ENCODE measurements at places on chromosomes 7 and 10.

GRCh38 chr7:2962865-2963264 lies 80.8 kb downstream of the CARD11 start:
- DNase-seq: no peak

GRCh38 chr10:122276611-122277208 lies 5.6 kb downstream of the BTBD16 start:
- no peak for DNase-seq

DNA sequence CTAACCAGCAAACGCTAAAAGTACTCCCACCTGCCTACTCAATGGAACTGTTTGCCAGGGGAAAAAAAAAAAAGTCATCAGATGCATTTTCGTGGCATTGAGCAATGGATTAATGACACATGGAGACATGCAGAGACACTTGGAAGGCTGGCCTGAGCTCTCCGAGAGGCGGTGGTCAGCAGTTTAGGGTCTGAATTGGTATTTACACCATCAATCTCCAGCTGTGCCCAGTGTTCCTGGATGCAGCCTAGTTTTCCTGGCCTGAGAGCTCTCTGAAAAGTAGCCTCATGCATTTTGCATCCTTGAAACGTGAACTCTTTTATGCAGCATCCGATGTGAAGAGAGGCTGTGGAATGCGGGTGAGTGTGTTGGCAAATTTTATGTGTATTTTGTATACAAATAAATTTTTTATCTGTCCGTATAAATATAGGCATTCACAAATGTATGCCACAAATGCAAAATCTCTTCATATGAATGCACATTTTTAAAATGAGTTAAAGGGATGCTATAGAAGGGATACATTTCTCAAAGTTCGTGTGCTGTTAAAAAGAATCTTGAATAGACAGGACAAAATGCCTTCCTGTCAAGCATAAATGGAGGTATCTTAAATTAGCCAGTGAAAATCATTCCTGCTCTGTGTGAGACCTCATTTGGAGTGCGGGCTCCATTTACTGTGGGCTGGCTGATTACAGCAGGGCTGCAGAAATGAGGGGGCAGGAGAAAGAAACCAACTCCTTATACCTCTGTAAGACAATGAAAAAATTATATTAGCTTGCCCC lies 137.7 kb upstream of the PFKP start:
- DNase-seq: no peak

DNA sequence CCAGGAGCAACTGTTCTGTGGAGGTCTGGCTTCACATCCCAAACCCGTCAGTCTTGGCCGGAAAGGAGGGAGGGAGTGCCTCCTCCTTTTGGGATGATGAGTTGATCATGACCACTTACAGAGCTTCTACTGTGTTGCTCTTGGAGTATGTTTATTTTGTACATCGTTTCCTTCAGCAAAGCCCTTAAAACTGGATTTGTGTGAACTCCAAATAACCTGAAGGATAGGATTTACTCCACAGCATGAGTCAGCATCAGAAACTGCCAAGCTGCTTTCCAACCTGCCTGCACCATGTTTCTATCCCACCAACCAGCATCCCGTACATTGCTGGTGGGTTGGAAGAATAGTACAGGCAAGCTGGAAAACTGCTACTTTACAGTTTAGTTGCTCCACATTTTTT lies 3.5 kb downstream of the CCDC201 start:
- no peak for DNase-seq

DNA sequence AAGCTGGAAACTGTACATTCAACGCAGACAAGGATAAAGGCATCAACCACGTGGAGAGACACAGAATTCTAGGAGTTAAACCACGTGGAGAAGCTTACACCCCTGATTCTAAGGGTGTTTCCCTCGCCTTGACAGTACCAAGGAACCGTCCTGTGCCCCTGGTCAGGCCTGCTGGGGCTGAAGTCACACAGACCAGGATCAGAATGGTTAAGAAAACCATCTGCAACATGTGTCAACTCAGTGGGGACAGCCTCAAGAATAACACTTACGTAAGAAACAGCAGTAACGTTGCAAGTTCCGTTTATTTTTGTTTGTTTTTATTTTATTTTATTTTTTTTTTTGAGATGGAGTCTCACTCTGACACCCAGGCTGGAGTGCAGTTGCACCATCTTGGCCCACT lies 55.6 kb downstream of the CHST15 start:
- DNase-seq: no peak

DNA sequence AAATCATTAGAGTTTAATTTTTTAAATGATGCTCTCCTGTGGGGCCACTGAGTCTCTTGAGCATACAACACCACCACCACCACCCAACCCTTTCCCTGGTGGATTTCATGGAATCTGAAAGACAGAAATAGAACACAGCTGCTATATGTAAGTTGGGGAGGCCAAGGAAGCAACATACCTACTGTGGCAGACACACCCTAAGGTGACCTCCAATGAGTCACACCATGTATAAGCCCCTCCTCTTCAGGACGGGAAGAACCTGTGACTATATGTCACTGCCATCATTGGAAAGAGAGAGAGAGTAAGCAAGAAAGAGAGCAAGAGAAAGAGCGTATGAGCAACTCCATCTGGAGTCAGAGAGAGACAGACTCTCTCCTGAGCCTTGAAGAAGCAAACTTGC lies 172.4 kb upstream of the NFE2L3 start:
- no peak for DNase-seq

GRCh38 chr10:95793401-95794045 lies 37.6 kb downstream of the ENTPD1 start:
- DNase-seq: no peak

- DNase-seq: no peak
Measured at GRCh38 chr10:122701652-122702051, 2.0 kb upstream of the C10orf120 start.

DNA sequence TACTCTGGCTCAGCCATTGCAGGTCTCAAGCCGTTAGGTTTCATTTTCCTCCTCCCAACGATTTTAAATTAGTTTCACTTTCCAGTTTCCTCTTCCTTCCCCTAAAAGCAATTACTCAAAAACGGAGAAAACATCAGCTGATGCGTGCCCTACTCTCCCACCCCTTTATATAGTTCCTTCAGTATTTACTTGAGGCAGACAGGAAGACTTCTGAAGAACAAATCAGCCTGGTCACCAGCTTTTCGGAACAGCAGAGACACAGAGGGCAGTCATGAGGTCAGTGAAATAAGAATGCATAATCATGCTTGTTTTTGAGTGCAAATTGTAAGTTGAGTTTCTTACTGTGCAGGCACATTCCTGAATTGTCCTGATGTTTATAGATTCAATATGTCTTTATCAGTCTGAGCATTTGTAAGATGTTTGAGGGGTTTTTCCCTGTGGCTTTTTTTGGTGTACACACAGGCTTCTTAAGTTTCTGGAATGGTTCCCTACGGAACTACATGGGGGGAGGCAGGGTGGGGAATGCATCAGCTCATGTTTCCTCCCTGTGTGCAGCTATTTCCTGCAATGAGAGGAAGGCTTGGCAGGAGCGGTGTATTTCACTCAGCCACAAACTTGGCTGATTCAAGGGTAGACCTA lies at the start of gene IFIT3:
IFIT3 (plus strand) TSS at position 195 of the 639 bp plus-strand sequence; CDS start at position 272, 77 bp downstream.
- peak; percentile 1 for DNase-seq

DNA sequence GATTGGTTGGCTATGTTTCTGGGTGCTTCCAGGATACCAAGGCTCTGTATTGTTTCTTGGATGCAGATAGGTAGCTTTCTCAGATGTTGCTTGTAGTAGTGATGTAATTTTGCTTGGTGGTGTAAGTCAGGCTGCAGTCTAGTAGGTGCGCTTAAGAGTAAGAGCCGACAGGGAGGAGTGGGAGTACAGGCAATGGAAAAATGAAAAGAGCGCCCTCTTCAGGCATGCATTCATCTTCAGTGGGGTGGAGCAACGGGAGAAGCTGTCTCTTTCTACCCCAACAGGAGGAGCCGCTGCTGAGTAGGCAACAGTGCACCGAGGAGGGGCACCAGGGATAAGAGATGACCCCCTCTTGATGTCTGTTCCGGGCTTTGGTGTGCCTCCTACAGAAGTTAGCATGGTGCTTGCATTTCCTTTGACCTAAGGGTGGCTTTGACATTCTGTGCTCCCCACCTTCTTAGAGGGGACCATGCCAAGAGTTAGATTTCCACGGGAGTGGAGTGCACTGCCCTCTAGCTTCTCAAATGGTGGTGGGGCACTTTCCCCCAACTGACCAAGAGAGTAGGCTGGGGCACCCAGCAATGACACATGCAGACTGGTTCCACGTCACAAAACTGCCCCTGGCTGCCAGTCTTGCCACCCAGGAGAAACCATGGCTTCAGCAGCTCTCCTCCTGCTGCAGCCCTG lies 56.1 kb downstream of the ZNF783 start:
- no peak for DNase-seq

DNA sequence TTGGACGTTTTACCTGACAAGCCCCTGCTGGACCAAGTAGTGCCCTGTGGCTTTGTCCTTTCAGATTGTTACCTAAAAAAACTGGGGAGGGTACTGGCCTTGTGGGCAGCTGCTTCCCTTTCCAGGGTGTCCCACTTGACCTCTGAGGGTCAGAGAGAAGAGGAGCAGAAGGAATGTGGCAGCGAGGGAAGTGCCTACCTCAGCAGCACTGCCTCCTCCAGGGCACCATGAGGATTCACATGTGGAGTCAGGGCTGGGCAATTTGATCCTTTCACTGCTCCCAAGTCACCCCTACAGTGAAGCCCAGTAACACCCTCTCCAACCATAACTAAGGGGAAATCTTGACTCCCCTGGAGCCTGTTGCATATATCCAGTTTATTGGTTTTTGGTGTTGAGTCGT lies 64.6 kb downstream of the ITGB1 start:
- DNase-seq: no peak

DNA sequence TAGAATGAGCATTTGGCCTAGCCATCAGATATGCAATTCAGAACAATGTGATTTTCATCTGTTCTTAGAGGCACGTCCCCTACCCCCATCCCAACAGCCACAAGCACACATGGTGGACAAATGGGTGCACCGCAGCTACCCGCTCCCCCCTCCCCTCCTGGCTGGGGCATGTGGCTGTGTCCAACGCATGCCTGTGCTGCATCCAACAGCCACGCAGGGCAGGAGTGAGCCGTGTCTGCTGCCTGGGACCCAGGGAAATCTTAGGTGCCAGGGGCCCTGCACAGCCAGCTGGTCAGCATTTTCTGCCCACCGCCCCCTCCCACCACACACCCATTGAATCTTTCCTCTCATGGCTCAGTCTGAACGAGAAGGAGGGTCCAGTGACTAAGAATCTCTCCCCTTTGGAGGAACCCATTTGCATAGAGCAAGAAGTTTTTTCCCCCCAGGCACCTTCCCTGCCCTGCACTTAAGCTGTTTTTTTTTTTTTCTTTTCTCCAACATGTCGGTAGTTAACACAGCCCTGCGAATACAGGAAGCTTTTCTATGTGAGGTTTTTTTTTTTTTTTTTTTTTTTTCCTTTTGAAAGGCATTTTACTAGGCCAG lies 138.9 kb downstream of the WDR11 start:
- DNase-seq: no peak

DNA sequence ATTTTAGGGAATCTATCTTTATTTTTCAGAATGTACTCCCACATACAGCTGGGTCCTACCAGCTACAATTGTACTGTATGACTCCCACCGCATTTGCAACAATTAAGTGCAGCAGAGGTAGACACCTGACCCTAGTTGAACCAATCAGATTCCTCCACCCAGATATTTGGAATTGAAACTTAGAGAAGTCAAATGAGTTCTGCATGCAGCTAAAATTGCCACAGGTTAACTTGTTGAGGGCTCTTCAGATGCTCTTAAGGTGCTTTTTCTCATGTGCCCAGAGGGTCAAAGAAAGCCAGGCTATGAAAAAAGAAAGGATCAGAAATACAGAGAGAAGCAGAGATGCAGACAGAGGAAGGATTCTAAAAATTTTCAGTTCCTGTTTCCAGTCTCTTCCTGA lies 68.0 kb upstream of the TES start:
- DNase-seq: no peak

- no peak for DNase-seq
Measured at GRCh38 chr10:46106410-46107255, 60.6 kb upstream of the MSMB start.
